ENCODE measurements at places on chromosomes 5 and 9.

- no peak for DNase-seq
Measured at GRCh38 chr5:129760636-129761325, 12.9 kb downstream of the MINAR2 start.

DNA sequence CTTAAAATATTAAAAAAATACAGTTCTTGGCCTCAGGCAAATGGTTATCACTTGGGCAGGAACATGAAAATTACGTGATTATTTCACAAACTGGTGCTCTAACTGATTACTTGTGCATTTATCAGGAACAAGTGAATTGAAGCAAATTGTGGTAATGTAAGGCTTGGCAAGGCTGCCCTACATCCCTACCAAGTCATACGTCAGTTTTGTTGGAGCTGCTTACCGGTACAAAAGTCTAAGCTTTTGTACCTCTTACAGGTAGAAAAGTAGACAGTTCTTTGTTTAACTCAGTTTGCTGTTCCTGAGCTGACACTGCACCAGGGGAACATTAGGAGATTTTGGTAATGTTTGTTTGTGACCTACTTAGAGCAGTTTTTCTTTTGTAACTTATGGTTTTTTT is 2.2 kb downstream of the G3BP1 start:
- no peak for DNase-seq

GRCh38 chr5:9534881-9535517 is 10.9 kb downstream of the SEMA5A start:
- DNase-seq: no peak

DNA sequence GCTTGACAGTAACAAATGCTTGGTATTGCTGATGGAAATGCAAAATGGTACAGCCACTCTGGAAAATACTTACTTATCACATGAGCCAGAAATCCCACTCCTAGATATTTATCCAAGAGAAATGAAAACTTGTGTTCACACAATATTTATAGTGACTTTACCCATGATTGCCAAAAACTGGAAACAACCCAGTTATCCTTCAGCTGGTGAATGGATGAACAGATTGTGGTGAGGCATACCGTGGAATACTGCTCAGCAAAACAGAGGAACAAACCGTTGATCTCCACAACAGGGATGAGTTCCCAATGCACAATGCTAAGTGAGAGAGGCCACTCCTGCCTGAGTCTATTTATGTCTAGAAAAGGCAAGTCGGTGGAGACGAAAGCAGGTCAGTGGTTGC is 40.5 kb upstream of the LRRC14B start:
- DNase-seq: no peak

- DNase-seq: no peak
Measured at GRCh38 chr5:76960004-76960625, 7.3 kb downstream of the CRHBP start.

DNA sequence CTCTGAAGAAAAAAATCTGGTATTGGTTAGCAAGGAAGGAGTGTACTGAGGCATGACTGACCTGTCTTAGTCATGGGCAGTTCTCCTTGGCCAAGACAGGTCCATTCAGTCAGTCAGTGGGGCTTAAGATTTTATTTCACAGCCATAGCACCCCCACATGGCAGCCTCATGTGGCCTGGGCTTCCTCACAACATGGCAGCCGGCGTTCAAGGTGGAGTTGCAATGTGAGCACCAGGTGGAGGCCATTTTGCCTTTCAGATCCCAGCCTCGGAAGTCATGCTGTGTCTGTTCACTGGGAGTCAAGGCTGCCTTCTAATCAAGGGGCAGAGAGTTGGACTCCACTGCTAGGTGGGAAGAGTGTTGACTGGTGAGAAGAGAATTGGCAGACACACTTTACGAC is 10.3 kb upstream of the CARD19 start:
- DNase-seq: no peak

GRCh38 chr5:66880401-66880800 is 284.2 kb downstream of the MAST4 start:
- DNase-seq: no peak

DNA sequence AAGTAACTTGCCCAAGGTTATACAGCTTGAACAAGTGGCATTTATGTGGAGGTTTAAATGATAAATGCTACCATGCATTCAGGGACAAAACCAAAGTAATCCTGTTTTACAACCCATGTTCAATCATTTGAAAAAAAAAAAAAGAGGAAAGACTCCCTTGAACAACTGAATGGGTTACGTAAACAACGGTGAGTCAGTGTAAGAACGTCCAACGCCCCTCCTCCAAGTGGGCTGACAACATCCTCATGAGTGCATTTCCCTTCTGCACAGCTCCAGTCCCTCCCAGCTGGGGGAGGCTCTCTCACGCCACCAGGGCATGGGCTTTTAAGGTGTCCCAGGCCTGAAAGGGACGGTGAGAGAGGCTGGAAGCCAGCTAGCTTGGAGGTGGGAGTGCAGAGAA is 90.0 kb downstream of the PRRT1B start:
- peak; percentile 33 for DNase-seq

- DNase-seq: no peak
Measured at GRCh38 chr9:84781458-84781857, 111.9 kb downstream of the NTRK2 start.

DNA sequence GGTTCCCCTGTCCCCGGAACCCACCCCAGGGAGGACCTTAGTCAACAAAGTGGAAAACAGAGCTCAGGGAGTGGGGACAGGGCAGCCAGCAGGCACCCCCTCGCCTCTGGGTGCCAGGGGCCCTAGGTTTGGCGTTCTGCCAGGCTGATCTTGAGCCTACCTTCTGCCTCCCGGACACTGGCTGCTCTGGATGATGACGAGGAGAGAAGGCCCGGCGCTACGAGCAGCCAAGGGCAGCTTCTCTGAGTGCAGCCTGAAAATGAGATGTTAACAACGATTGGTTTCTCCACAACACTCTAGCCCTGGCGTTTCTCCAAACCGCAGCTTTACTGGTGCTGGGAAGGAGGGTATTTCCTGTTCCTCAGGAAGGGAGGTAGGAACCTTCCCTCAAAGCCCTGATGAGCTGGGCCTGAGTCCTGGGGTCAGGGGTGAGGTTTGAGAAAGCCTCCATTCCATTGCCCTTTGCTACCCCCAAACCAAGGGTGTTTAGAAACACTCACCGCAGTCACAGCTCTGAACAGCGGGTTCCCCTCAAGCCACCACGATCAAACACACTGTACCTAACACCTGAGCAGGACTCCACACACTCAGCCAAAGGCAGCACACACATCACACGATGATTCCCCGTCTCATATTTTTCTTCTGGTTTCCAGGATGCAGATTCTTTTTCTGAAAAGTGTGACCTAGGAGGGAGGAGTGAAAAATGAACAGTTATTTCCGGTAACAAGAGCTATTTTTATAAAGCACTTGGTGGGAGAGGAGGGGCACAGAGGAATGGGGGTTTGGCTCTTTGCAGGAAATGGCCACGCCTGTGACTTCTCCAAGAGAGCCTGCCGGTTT is at the start of gene STING1:
TSS of gene STING1 (minus strand) at position 709 of the 840 bp plus-strand sequence. CDS start 1,054 bp downstream, outside the sequence.
- DNase-seq: no peak

DNA sequence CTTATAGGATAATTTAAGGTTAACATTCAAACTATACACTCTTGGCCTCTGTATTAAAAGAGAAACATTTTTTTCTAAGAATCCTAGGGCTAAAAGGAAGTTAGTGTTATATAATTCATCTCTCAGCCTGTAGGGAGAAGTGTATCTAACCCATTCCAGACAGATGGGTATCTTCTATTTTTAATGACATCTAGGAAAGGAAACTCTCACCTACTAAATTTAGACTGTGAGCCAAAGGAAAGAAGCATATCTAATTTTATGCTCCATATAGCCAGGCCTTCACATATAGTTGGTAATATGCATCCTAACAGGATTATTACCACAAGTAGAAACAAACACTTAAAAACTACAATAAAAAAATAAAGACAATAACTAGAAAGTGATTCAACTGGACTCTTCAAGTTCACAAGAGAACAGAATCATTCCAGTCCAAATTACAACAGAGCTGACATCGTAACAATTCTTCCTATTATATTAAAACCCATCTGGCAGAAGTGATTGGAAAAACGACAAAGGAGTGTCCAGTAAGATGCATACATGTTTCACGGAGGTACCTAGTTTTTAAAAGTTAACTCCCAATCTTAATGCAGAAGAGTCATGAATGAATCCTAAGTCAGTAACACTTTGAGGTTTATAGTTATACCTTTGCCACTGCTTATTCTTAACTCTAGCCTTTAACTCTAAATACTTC is 39.4 kb downstream of the SCAI start:
- DNase-seq: no peak

- DNase-seq: no peak
Measured at GRCh38 chr9:122040561-122041242, 52.4 kb downstream of the TTLL11 start.

GRCh38 chr5:102542057-102542456 is 43.3 kb upstream of the SLCO6A1 start:
- DNase-seq: no peak

- DNase-seq: no peak
Measured at GRCh38 chr5:135115591-135115990, 81.6 kb upstream of the PITX1 start.

DNA sequence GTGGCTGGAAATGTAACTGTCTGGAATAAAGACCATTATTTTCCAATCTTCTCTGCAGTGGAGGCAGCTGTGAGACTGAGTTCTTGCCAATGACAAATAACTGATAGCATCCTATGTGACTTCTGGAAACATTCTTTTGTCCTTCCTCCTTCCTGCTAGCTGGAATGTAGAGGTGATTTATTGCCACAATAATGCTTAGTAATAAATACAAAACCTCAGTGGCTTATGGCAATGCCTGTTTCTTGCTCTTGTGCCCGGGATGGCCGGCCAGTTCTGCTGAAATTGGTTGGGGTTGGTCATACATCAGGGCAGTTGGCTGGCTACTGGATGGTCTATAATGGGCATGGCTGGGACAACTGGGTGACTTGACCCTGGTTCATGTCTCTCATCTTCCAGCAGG is 12.2 kb upstream of the TEX48 start:
- DNase-seq: no peak

Data from stimulated activated CD8-positive, alpha-beta memory T cell treated with anti-CD3 and anti-CD28 coated beads, Interleukin-4, amount 100 ng/mL, for 4 hours (primary cell).